Left renal cortex interstitium (tissue), 4 donors: ENCODE measurements at places on chromosomes 16 and 17.

GRCh38 chr17:539066-539465, 175.6 kb downstream of the VPS53 start:
- DNase-seq = no peak

GRCh38 chr17:53662608-53663007, 160.1 kb upstream of the KIF2B start:
- DNase-seq = no peak

DNA sequence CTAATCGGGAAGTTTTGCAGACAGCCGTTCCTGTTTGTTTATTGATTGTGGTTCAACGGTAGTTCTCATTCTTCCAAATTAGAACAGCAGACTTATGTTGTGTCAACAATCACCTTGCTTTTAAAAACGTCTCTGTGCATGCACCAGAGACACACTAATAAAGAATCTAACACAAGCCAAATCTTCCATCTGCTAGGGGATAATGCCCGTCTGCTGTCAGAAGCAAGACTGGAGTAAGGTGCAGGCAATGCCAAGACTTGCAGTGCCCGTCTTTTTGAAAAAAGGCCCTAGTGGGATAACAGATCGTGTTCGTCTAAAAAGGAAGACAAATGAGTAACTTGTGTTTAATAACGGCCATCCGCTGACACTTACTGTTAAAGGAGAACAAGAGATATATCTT, 158.4 kb downstream of the KCNJ2 start:
- DNase-seq = no peak

GRCh38 chr16:82761858-82762257, 135.1 kb downstream of the CDH13 start:
- DNase-seq = no peak

- DNase-seq = no peak
Measured at GRCh38 chr17:49454050-49454449, 39.4 kb upstream of the PHB1 start.

GRCh38 chr17:50677851-50678375, 29.8 kb downstream of the ANKRD40 start:
- DNase-seq = no peak

GRCh38 chr16:79050063-79050462, 550.5 kb downstream of the MAF start:
- DNase-seq = no peak

GRCh38 chr16:28985211-28986041, 574 bp downstream of the LAT start:
- no peak for DNase-seq

DNA sequence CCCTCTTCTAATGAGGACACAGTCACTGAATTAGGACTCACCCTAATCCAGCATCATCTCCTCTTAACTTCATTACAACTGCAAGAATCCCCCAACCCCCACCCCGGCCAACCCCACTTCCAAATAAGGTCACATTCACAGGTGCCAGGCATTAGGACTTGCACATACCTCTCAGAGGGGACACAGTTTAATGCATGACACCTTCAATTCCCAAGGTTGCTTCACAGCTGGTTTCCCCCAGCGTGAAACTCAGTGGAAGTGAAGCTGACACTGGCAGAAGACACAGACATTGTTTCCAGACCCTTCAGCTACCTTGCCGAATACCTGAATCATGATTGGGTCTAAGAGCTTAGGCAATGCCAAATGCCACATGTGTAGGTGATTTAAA, 217.0 kb upstream of the DYNLRB2 start:
- no peak for DNase-seq

- no peak for DNase-seq
Measured at GRCh38 chr16:50719401-50720337, 22.2 kb upstream of the CYLD start.

DNA sequence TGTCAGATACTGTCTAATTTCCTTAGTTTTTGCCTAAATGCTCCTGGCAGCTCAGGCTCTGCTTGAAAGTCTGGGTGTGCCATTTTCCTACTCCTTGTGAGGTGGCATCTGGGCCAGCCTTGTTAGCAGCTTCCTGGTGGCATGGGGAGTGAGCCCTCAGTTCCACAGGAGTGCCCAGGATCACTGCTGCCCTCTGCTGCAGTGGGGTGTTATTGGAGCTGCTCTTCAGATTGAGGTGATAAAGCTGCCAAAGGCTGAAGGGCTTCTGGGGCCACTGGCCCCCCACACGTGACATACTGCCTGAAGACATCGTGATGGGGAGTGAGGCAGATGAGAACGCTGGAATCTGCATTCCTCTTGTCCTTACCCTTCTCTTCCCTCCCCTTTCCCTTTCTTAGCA, 27.4 kb downstream of the CEP95 start:
- DNase-seq = no peak

DNA sequence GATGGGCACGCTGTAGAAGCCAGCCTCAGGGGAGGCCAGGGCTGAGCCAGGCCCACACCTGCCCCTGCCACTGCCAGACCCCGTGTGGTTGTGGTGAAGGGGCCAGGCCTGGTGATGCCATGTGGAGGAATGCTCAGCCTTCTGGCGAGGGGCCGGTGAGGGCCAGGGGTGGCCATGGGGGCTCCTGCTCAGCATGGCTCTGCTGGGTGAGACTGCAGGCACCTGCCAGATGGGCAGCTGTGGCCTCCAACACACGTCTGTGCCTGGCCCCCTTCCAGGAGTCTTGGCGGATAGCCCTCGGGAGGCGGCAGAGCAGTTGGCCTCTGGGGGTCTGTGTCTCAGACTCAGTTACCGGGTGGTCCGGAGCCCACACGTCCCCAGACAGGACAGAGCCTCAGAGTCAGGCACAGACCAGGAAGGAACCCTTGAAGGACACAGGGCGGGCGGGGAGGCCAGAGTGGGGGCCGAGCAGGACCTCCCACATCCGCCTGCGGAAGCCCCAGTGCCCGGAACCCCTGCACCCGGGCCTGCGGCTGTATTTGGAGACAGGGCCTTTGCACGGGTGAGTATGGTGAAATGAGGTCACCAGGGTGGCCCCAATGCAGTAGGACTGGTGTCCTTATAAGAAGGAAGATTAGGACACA, 22.5 kb upstream of the CHMP6 start:
- DNase-seq = no peak

GRCh38 chr17:32854832-32855389, 22.0 kb downstream of the MYO1D start:
- DNase-seq = no peak

- DNase-seq = no peak
Measured at GRCh38 chr16:85235991-85236817, 123.9 kb upstream of the CIBAR2 start.
